ENCODE measurements at places on chromosomes 6 and 20. TPM values are rescaled to one million over a fixed set of nuclear protein-coding genes. Genes with fewer than 3 reads are reported as not detected.

GRCh38 chr20:48604936-48605335, 222.9 kb downstream of the PREX1 start:
- no peaks in the 10 kb centered on the region for H3K27me3 ChIP-seq
- no peaks in the 10 kb centered on the region for H3K4me1 ChIP-seq
- DNase-seq, result no peak
- H3K36me3 ChIP-seq, result no peaks in the 10 kb centered on the region
- no peak overlapping the region for H3K27ac ChIP-seq

GRCh38 chr6:96624957-96625356, 62.0 kb downstream of the FHL5 start:
- H3K4me3 ChIP-seq, result no peak overlapping the region
- H3K27ac ChIP-seq, result no peak overlapping the region
- no peaks in the 10 kb centered on the region for H3K4me1 ChIP-seq
- H3K27me3 ChIP-seq, result no peaks in the 10 kb centered on the region

GRCh38 chr6:8014947-8015346, 49.2 kb downstream of the BLOC1S5 start:
- no peak overlapping the region for H3K4me3 ChIP-seq
- H3K36me3 ChIP-seq, result no peaks in the 10 kb centered on the region
- H3K27ac ChIP-seq, result no peak overlapping the region
- H3K4me1 ChIP-seq, result no peaks in the 10 kb centered on the region
- no peak for DNase-seq

GRCh38 chr6:38801305-38801704, 86.2 kb downstream of the DNAH8 start:
- no peak for DNase-seq
- no peaks in the 10 kb centered on the region for H3K36me3 ChIP-seq
- H3K27me3 ChIP-seq, result peaks cover 4% of the 10 kb centered on the region
- no peaks in the 10 kb centered on the region for H3K4me1 ChIP-seq

DNA sequence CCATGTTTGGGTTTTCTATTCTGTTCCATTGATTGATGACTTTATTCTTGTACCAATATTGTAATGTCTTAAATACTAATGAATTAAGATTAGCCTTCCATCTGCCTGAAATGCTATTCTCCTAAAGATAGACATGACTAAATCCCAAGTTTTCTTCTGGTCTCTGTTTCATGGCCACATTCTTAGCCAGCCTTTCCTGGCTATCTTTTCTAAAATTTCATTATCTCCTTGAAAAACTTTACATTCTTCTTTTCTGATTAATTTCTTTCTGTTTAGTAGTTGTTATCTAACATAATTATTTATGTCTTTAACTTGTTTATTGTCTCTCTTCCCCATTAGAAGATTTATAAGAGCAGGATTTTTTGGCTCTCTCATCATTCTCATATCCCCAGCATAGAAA, 4.4 kb upstream of the PRIM2 start:
- H3K36me3 ChIP-seq, result no peaks in the 10 kb centered on the region
- no peaks in the 10 kb centered on the region for H3K27me3 ChIP-seq
- DNase-seq, result no peak
- no peaks in the 10 kb centered on the region for H3K4me1 ChIP-seq

KDM1B gene
- total RNA-seq, result 25.4 TPM
